ENCODE measurements at places on chromosomes 12 and 14.

DNA sequence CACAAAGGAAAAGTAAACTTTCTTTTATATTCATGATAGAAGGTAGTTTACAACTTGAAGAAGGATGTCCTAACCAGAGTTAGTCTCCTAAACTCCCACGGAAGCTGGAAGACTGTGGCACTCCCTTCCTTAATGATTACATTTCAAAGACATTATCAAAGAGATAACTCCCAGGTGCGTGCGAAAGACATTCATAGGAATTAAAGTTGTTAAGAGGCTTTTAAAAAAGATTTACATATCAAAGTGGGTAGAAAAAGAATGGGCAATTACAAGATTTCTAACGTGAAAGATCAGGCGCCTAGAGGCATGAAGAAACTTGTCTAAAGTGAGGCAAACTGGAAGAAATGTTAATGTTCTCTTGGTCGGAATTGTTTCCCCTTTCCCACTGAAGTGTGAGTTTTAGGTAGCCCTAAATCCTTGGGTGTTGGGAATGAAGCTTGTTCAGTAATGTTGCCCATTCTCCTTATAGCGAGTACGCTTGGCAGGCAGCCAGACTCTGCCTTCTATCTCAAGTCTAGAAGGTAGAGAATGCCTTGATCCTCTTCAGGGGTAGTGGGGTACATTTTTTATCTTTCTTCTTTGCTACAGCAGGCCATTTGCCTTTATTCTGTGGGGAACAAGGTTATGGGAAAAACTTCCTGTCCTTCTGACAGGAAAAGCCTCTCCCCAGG is 642.0 kb downstream of the SLC6A15 start:
- DNase-seq, result no peak

- no peak for DNase-seq
These were observed 9.4 kb downstream of the SPRYD3 start for GRCh38 chr12:53069621-53070410.

DNA sequence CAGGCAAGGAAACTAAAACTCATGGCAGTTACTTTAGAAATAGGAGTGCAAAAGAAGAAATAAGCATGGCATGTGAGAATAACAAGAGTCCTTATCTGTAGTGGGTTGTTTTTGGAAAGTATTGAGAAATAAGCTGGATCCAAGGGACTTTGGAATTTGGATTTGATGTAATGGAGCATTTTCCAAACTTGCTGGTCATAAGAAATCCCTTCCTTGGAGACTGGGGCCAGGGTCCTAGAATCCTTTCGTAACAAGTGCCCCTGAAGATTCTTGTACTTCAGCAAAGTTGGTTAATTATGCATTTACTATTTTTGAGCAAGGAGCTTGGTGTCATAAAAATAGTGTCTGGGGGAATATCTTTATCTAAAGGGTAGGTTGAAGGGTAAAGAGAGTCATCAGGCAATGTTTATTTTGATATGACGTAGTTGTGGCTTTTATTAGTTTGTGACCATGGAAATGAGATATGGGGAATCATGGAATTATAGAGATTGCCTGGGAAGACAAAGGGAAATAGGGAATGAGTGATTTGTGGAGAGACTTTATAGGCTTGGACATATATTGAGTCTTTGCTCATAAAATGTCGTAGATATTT is 53.9 kb downstream of the WNK1 start:
- no peak for DNase-seq

DNA sequence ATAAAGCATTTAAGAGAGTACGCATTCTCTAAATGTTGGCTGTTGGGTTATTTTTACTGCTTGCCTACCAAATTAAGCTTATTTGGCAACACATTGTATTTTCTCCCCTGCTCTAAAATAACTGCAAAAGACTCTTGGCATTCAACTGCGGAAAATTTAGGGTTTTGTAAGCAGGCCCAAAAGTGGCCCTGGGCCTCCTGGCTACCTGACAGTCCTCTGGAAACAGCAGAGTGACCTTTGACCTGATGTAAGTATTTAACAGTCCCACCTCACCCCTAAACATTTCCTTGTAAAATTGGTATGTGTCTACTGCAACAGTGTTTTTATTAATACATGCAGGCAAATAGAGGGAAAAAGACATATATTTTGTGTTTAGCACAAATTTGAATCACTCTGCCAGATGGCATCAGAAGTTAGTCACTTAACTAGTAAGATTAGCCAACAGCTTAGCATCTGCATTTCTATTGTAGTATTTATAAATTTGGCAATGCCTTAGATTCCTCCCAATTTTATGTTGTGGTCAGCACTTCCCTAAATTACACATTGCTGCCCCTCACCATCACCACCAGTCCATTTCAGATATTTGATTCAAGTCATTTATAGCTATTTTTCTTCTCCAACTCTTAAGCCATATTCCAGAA is 11.2 kb downstream of the LLPH start:
- no peak for DNase-seq

GRCh38 chr12:31778687-31779086 is 49.9 kb upstream of the AMN1 start:
- no peak for DNase-seq

GRCh38 chr12:56628671-56629458 is 1.3 kb downstream of the BAZ2A start:
- peak; percentile 69 for DNase-seq

DNA sequence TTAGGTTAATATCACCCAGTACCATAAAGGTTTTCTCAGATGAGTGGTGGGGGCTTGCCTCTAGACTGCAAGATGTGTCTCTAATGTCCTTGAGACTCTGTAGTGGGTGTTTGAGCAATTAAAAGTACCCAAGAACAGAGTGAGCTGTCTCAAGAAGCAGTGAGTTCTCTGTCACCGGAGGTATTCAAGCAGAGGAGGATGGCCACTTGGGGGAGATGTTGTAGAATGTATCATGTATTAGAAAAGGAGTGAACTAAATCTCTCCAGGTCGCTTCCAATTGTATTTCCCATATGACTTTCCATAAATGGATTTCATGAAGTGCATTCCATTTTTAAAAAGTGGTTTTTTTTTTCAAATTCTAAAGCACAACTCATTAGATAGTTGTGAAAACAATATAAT is 35.0 kb downstream of the SLC17A8 start:
- no peak for DNase-seq

DNA sequence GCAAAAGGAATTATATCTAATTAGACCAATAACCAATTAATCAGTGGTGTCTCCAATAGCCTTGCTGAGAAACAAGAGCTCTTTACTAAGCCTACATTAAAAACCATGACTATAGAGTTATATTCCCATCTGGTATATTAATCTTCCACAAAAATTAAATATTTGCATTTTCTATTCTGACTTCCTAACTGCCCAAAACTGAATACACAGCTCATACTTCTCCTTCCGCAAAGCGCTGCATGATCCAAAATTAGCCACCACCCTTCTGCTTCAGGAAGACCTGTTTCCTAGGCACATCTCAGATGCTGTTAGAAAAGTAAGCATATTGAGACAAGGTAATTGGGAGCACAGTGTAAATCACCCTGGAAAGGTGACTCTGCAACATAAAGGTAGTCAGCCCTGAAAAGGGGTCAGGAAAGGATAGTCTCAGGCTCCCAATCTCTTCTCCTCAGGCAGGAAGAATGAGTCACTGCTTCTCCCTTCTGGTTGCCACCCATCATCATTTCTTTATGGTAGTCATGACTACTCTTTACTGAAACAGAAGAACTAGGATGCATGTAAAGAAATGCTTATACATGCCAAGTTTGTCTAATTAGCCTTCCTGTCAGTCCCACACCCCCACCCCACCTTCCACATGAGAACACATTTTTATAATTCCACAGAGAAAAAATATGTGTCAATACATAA is 54.3 kb downstream of the PLCZ1 start:
- no peak for DNase-seq

GRCh38 chr14:63344336-63344735 is 25.6 kb upstream of the GPHB5 start:
- DNase-seq, result no peak

DNA sequence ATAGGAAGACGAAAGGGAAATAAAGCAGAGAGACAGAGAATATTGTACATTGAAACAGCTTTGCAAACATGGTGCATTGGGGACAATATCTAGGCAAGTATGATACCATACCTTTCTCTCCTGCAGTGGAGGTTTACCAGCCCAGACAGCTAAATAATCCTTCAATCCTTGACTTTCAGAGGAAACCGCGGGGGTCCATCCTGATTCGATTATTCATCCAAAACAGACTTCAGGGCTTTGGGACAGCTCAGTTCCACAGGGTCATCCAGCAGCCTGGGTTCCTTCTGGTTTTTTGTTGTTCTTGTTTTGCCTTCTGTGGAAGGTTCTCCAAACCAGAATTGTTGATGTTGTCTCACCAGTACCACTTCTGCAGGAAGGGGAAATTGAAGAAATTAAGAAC is 81.5 kb downstream of the LGR5 start:
- DNase-seq, result no peak

- DNase-seq, result no peak
These were observed 91.2 kb downstream of the ADGRD1 start for GRCh38 chr12:131044760-131045381.

DNA sequence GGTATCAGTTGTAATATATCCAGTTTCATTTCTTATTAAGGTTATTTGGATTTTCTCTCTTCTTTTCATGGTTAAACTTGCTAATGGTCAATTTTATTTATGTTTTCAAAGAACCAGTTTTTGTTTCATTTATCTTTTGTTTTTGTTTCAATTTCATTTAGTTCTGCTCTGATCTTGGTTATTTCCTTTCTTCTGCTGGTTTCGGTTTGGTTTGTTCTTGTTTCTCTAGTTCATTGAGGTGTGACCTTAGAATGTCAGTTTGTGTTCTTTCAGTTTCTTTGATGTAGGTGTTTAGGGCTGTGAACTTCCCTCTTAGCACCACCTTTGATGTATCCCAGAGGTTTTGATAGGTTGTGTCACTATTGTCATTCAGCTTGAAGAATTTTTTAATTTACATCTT is 145.6 kb upstream of the SLCO1B1 start:
- no peak for DNase-seq

DNA sequence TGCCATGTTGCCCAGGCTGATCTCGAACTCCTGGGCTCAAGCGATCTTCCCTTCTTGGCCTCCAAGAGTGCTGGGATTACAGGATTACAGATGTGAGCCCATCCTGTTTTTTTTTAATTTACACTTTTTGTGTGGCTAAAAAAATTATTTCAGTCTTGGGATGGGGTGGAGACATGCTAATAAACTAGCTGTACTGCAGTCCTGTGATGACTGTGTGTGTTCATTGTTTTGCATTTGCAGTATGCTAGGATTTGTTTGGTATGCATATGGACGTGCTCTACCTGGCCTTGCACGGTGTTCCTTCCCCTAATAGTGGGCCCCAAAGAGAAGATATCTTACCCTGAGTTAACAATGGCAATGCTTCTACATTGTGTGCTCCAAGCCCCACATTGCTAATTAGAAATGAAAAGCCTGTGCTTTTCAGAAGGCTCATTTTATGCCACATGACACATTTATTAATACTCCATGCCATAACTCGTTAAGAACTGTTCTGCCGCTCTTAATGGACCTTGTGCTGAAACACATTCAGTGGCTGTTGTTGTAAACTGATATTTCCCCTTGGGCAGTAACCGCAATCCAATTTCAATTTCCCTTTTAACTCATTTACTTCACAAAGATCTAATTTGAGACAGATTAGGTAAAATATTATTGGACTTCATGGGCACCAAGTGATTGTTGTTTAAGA is 86.4 kb downstream of the SCN8A start:
- no peak for DNase-seq

DNA sequence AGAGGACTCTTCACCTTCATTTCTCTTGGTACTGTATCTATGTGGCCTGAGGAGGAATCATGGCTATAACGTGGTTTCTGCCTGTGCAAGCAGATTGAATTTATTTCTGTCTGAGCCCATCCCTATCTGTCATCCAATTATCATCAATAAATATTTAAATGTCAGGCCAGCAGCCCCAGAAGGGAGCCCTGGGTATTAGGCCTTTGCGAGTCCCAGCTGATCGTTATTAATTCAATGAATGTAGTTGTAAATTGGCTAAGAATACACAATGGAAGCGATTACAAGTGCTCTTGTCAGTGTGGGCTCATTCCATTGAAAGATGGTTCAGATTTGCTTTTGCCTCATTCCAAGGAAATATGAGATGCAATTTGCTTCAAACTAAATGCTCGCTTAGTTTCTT is 142.0 kb downstream of the KTN1 start:
- DNase-seq, result no peak

- no peak for DNase-seq
These were observed 6.0 kb upstream of the UBE2N start for GRCh38 chr12:93447555-93448290.

DNA sequence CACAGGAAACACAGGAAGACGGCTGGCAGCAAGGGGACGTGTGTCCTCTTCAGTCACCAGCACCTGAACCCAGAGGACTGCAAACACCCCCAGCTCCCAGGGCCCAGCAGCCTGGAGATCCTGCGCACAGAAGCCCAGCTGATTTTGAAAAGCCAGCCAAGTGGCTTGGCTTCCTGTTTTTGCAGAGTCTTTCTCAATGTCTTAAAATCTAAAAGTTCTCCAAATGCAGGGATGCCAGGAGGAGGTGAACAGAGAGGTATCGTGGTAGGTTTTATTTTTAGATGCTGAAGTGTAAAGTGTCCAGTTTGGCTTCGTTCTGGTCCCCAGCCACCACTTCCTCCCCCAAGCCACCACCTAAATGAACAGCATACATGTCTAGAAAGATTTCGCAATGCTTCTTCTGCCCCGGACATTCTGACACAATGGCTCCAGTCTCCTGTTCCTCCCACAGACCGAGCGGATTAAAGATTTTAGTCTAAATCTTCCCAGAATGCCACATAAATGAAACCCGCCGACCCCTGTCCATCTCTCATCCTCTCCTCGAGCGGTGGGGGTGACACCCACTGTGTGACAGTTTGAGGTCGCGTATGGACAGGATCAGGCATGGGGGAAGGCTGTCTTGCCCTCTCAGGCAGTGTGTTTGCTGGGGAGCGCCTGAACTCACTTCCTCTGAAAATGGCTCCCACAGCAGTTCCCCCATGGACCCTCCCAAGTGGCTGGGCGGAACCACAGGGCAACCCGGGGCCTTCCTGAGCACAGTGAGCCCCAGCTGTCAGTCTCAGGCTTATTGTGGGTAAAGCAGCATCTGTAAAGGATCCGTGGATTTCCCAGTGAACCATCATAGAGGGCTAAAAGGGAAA is 41.6 kb downstream of the ITPK1 start:
- no peak for DNase-seq

GRCh38 chr14:74141703-74142102 is 56.9 kb downstream of the LIN52 start:
- no peak for DNase-seq

All from T-helper 1 cell (primary cell).